Forelimb muscle (tissue), 1 donor: ENCODE measurements at places on chromosomes 12 and 14. TPM values are rescaled to one million over a fixed set of nuclear protein-coding genes. Genes with fewer than 3 reads are reported as not detected.

DNA sequence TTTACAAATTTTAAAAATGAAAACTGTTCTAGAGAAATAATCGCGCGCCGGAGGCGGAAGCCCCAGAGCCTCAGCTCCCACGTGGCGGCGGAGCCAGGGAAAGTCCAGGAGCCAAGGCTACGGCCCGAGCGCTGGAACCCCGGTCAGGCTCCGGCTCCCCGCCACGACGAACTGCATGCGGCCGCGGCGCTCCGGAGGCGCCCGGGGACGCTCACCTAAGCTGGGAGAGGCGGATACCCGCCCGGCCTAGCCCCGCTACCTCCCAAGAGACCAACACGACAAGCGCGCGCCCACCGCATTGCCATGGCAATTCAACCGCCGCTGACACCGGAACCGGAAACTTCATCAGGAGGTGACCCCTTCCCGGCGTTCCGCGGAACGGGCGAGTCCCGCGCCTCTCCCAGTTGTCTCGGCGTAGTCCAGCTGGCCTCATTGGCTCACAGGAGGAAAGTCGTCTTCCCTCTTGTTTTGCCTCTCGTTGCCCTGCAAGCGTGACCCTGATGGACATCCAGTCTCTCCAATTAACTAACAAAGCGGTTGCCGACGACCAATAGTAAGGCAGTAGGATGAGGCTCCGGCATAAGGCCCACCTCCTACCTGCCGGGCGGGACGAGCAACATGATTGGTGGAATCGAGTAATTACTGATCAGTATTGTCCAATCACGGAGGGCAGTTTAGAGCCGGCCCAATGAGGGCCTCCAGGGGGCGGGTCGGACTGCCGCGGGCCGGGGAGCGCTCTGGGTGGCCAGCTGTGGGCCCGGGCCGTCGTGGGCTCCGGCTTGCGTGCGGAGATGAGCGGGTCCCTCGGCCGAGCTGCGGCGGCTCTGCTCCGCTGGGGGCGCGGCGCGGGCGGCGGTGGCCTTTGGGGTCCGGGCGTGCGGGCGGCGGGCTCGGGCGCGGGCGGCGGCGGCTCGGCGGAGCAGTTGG lies at the start of gene GLRX5:
Gene GLRX5 (plus strand): TSS at position 752 of the 927 bp plus-strand sequence. CDS start 40 bp downstream, at position 792.
- DNase-seq = peak; percentile 100

DNA sequence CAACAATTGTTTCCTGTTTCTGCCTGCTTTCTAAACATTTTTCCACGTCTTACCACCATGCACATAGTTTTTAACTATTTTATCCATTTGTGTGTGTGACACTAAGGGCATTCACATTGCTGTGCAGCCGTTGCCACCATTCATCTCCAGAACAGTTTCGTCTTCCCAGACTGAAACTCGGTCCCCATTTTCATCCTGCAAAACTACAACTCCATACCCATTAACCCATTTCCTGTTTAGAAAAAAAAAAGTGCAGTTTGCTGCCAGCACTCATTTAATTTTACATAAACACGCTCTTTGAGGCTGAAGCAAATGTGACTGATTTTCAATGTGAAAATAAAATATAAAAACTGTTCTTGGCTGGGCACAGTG lies 15.5 kb downstream of the UBC start:
- DNase-seq = no peak

- DNase-seq = no peak
These were observed 5.2 kb downstream of the P2RX4 start for GRCh38 chr12:121214855-121215745.

GRCh38 chr12:2353281-2353680 lies 300.5 kb downstream of the CACNA1C start:
- DNase-seq = no peak

DNA sequence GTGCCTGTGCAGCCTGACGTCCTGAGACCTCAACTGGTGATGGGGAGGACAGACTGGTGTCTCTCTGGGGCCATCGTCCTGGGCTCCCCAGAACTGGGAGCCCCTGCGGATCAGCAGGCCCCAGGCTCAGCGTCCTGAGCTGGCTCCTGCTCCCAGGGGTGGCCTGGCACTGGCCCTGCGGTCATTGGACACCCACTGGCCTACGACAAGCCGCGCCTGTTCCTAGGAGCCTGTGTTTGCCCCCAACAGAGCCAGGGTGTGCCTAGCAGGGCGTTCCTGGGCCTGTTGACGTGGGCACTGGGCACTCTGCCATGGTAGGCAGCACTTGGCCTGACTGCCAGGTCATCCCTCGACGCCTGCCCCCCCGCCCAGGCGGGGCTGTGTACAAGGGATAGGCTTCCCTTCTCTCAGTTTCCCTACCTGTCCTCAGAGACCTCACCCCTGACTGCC lies 8.4 kb downstream of the ADSS1 start:
- no peak for DNase-seq

GRCh38 chr12:45379261-45379660 lies 163.4 kb downstream of the ANO6 start:
- no peak for DNase-seq

LHX5 gene
- polyA plus RNA-seq = not detected

OR4E2 gene
- not detected for polyA plus RNA-seq

KIF26A gene
- polyA plus RNA-seq = 7.2 TPM
